ENCODE measurements at places on chromosomes 2 and 18. TPM values are rescaled to one million over a fixed set of nuclear protein-coding genes. Genes with fewer than 3 reads are reported as not detected.

Gene B4GALT6
- polyA plus RNA-seq = 18.4 TPM

DNA sequence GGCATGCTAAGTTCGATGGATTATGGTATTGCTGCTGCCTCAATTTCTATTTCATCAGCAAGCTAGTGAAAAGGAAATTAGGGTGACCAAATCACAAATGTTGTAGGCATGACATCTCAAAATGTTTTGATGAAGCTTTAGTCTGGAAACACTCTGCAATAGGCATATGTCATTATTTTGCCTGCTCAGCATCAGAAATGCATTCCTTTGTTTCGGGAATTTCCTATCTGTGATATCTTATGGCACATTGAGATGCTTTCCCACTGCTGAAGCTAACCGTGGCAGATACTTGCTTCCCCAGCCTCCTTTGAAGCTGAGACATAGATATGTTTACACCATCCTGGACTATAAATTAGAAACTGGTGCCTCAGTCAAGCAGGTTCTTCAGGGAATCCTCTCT lies 119.7 kb downstream of the CDC42EP3 start:
- DNase-seq = no peak

- DNase-seq = no peak
Observed at GRCh38 chr2:231900972-231901371, 25.2 kb downstream of the NPPC start.

DNA sequence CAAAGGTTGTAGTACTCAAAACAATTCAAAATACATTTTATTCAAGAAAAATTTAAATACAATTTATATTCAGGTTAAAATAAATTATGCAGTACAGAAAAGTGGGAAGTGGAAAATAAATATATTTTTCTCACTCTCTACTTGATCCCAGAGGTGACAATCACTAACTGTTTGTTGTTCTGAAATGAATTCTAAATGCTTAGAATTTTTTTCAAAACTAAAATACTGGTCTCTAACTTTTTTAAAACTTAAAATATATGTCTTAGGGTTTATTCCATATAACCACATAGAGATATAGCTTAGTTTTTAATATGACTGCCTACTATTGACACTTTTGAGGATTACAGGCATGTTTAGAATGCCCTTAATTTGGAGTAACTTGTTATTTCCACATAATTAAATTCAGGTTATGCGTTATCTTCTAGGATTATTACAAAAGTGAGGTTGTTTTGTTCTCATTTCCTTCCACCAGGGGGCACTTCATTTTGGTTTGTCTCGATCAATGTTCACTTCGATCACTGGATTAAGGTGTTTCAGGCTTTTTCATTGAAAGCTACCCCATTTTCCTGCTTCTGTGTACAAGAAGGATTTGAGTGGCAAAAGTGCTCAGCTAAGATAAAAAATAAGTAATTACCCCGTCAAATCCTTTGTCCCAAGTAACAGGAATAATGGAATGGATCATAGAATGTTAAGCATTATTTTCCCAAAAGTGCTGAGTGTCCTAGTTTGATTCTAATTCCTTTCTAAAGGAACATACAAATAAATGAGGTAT lies 27.1 kb upstream of the TFPI start:
- DNase-seq = peak; percentile 40

Gene CELF4
- polyA plus RNA-seq = 8.8 TPM

DNA sequence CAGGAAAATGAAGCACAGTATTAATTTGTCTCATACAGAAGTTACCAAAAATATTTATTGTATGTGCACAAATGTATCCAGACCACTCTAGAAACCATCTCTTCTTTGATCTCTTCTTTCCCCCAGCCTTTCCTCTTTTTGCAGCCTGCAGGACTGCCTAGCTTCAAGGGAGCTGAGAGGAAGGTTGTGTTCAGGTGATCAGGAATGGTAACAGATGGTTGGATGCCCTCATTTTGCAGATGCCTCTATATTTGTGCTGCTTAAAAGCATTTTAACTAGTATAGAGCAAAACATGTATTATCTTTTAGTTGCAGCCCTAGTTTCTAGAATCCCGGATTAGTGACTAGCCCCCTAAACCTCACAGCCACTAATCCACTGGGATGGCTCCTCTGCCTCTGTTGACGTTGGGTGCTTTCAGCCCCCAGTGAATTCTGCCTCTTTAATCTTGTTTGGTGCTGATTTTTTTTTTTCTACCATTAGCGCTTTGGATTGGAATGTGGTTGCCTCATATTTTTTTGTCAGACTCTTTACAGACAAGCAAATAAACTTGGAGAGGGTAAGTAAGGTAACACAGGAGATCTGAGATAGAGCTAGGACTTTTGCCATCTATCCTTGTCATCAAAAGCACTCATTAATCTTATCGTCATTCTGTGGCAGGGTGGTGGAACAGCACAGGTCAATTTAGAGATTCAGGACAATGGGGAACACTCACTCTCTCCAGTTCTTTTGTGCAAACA lies 103.8 kb upstream of the NDUFV2 start:
- no peak for DNase-seq

Gene FOXD4L1
- polyA plus RNA-seq = not detected

- DNase-seq = no peak
Observed at GRCh38 chr2:172281648-172282570, 145.5 kb upstream of the ITGA6 start.

Data from right lung (tissue), 10 donors.